Spinal cord (tissue), 10 donors: ENCODE measurements at places on chromosomes 7 and 10.

DNA sequence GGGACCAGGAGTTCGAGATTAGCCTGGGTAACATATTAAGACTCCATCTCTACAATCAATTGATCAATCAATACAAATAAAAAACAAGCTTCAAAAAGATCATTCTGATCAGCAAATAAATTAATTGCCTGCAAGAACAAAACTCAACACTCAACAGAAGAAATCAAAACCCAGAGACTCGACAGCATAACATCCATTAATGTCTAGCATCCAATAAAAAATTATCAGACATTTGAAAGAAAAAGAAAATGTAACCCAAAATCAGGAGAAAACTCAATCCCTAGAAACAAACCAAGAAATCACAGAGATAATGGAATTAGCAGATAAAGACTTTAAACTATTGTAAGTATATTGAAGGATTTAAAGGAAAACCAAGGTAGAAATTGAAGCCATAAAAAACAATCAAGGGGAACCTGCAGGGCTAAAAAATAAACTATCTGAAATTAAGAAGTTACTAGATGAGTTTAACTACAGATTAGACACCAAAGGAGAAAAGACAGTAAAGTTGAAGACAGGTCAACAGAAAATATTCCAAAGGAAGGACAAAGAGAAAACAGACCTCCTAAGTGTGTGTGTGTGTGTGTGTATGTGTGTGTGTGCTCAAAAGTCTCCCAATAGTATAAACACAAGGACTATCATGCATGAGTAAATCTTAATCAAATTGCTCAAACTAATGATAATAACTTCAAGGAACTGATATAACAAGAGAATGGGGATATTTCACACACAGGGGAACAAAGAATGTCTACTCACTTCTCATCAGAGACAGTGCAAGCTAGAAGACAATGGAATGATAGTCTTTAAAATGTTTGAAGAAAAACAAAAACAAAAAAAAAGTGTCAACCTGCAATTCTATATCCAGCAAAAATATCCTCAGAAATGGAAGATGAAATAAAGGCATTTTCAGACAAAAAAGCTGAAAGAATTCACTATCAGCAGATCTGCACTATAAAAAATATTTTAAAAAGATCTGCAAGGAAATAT, 7.7 kb downstream of the NUDCD3 start:
- no peak for DNase-seq

DNA sequence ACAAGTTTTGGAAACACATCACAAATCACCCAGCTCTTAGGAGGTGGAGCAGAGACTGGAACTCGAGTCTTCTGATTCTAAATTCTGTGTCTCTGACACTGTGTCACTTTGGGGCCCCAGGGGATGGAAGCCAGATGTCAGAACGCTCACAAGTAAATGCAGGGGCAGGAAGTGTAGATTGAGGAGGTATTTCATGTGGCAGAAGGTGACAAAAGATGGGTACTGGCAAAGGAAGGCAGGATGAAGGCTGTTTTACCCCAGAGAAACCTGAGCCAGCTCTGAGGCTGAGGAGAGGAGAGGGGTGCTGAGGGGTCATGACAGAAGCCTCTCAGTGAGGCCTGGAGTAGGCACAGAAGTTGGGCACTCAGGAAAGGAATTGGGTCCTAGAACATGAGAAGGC, 6.0 kb upstream of the PURB start:
- no peak for DNase-seq

GRCh38 chr10:124878457-124878739, 63.5 kb upstream of the ZRANB1 start:
- no peak for DNase-seq

DNA sequence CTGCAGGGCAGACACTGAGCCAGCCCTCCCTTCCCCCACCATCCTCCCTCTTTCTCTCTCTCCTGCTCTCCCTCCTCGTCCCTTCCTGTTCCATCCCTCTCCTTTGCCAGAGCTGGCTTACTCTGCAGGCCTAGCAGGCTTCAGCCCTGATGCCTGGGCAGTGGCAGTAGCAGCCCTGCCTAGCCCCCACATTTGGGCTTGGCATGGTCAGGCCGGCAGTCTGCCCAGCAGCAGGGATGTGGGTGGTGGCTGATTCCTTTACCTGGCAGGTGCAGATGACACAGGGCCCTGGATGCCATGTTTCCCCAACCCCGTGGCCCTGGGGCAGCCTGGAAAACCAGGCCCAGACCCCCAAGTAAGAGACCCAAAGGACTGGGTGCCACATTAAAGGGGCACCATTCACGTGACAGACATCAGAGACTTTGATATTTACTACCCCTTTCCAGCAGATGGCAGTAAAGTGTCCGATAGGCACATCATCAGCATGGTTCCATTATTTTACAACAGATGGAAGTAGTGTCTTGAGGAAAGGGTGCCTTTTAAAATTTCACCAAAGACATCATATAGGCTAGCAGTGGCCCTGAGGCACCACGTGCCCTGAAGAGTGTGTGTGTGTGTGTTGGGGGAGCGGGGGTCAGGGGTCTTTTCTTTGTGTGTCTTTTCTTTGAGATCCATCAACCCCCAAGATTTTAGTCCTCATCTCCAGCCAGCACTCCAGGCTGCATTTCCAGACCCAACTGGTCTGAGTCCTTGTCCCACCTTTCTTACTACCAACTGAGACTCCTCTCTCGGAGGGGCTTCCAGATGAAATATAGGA, 5.9 kb downstream of the KCP start:
- no peak for DNase-seq

DNA sequence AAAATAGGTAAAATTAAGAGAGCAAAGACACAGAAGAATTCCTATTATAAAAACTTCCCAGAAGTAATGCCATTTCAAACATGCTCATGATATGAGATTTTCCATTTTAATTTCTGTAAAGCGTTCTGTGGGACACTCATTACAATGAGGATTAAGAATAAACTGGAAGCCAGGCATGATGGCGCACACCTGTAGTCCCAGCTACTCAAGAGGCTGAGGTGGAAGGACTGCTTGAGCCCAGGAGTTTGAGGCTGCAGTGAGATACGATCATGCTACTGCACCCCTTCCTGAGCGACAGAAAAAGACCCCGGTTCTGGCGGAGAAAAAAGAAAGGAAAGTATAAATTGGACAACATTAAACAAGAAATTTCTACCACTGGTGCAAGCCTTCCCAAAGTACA, 1.5 kb downstream of the DNA2 start:
- no peak for DNase-seq

- no peak for DNase-seq
Measured at GRCh38 chr10:95536017-95536416, 25.2 kb downstream of the SORBS1 start.

DNA sequence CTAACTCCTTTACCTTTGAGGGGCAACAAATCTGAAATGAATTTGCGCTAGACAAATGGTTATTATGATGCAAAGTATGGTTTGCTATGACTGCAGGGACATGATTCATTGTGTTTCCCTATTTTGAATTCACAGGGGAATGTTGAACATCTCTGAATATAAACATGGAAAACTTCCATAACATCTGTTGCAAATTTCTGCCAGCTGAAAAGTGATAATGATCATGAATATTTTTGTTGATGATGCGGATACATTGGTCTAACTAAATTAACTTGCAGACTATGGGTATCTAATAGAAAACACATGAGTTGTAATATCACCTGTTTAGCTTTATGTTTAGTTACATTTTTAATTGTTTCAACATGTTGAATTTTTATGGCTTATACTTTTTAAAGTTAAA, 1325.5 kb downstream of the REEP3 start:
- no peak for DNase-seq

DNA sequence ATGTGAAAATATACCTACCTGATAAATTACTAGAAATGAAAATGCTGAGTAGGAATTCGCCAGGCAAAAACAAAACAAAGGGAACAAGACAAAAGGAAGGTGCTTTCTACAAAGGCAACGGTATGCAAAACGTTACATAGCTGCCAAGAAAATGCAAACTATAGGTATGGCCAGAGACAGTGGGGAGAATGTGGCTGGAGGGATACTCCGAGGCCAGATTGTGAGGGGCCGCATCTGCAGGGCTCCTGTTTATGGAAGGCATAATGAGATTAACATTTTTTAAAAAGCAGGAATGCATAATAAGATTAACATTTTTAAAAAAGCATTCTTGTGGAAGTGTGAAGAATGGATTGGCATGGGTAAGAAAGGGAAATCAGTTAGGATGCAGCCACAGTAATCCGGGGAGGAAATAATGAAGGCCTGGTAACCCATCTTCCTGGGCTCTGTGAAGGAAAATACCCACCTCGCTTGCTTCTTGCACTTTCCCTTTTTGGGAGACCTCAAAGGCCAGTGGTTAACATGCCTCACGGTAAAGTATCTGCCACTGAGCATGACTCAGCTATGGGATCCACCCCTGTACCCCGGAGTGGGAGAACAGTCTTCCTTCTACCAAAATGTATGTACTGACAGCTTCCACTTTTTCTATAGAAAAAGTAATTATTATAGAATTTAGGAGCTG, 145.8 kb upstream of the LRRN3 start:
- no peak for DNase-seq

DNA sequence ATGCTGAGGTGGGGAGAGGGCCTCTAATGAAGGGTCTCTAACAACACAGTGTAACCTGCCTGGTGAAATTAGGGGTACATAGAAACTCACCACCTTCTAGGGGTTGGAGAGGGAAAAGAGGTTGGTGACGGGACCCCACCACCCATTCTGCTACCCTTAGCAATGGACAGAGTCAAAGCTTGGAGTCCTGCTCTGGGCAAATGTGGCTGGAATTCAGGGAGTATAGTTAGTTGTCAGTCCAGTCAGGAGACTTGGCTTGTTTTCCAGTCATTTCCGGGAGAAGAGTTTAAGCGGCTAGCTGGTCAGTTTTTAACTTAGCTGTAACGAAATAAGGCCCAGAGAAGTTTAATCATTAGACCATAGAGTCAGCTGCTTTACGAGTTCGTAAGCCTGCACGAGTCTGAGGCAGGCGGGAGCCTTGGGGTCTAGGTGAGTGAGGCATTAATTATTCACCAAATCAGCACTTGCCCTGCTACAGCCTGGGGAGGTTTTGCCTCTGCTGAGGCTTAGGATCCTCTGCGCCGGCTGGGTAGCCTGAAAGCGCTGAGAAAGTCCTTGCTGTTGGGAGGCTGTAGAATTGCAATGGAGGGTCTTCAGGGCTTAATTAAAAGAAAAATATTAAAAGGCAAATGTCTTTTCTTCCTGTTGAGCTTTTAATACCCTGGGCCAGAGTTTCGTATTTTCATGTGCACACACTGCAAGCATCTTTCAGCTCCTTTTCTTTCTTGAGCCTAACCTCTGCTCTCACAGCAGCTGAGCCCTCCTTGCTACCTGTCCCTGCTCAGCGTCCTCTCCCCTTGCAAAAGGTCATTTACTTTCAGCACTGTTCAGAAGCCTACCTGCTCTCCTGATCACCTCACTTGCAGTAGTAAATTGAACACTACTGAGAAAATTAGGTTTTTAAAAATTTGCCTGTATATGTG, 1.5 kb upstream of the LAMB1 start:
- no peak for DNase-seq

DNA sequence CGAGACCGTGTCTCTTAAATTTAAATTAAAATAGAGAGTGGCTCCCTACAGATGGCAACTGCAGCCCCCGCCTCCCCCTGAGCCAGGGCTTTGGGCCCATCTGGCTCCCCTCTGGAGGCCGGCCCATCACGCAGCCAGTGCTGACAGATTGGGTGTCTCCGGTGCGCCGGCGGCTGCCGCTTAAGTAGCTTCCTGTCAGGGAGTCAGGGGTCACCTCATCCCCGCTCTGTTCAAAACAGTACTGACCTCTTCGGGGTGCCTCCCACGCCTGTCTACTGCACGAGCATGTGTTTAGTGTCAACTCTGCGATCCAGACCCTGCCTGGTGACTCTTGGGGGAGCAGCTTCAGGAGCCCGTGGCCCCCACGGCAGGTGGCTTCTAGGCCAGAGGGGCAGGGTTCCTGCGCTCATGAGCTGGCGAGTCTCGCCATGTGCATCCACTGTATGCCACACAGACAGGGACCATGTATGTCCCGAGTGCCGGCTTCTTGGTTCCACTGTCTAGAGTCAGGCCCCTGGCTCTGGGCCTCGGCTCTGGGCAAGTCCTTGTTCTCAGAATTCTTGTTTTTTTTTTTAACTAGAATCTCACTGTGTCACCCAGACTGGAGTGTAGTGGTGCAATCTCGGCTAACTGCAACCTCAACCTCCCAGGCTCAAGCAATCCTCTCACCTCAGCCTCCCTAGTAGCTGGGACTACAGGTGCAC, 36.1 kb downstream of the KCTD7 start:
- DNase-seq, result no peak

- DNase-seq, result no peak
Measured at GRCh38 chr10:16544099-16544498, 22.4 kb upstream of the C1QL3 start.

DNA sequence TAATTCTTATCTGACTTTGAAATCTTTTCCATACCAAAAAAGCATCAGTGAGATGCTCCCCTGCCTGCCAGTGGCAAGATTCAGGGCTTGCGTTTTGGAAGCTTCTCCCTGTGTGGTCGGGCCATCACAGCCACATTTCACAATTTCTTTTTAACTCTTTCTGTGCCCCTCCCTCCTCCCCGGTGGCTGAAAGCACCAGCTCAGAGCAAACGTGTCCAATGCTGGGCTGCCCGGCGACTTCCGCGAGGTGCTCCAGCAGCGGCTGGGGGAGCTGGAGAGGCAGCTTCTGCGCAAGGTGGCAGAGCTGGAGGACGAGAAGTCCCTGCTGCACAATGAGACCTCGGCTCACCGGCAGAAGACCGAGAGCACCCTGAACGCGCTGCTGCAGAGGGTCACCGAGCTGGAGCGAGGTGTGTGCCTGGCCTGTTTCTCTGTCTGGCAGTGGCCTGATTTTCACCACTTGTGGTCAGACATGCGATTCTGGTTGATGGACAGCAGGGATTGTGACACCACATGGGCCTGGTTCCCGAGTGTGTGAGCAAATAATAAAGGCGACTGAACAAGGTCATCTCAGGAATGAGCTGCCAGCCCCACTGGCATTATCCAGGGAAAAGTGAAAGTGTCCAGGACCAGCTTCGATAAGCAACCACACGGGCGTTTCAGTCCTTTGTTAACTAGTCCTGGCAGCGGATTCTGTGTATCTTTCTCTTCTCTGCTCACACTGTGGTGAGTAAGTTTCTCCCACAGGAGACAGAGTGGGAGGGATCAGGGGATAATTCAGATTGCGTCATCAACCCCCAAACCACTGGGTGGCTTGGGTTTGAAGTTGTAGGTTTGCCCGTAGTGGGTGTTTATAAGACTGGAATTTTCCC, 2.6 kb downstream of the NPTX2 start:
- no peak for DNase-seq

- DNase-seq, result no peak
Measured at GRCh38 chr10:21445163-21445562, 80.3 kb downstream of the SKIDA1 start.

GRCh38 chr10:4431114-4431863, 394.7 kb upstream of the AKR1E2 start:
- no peak for DNase-seq

GRCh38 chr7:79612903-79613302, 159.4 kb upstream of the MAGI2 start:
- DNase-seq, result no peak
